ENCODE measurements at places on chromosomes 5 and 9.

- no peak for DNase-seq
Measured at GRCh38 chr9:106644661-106645060, 218.3 kb upstream of the ZNF462 start.

GRCh38 chr9:122085260-122085659 is 7.8 kb downstream of the TTLL11 start:
- DNase-seq = no peak

GRCh38 chr9:18795947-18796671 is 236.9 kb downstream of the SAXO1 start:
- DNase-seq = no peak

GRCh38 chr5:83265318-83265717 is 188.0 kb downstream of the XRCC4 start:
- no peak for DNase-seq

GRCh38 chr5:15021266-15022046 is 149.9 kb upstream of the ANKH start:
- no peak for DNase-seq

DNA sequence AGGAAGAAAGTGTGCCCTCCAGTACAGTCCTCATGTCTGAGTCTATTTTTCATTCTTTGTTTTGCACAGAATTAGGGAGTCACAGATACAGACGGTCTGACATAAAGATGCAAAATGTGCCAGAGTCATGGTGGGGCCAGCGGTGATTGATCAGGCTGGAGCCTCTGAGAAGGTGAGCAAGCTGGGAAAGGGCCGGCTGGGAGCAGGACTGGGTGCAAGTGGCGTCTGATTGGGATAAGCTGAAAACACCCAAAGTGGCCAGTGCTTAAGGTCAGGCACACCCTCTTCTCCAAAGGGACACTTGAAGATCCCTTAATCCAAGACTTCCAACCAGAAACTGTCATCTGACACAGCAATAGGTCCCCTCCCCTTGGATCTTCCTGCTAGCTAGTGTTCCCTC is 32.6 kb downstream of the FSTL4 start:
- no peak for DNase-seq

DNA sequence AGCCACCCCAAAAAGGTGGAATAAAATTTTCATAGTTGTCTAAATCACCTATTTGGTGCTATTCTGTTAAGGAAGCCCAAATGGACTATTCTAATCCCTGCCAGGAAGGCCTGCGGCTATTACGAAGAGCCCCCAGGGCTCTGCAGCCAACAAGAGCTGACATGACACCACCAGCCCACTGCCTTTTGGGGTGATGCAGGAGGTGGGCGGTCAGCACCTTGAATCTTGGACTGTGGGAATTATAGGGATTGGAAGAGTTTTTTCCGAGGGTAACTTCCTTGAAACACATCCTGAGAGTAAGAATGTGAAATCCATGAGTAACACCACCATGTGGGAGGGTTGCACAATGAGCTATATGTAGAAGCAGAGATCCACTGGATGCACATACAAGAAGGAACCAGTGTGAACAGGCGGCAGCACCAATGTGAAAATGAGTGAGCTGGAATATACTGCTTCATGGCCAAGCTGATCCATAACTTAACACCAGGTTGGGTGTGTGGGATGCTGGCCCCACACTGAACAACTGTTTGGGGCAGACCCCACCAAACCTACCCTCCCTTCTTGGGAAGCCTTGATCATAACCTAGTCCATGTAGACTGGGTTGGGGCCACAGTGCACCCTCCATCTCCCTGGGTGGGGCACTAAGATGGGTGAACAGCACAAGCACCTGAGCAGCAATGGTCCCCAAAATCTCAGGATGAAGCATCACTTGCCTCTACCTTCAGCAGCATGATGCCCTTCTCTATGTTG is 239.0 kb downstream of the FSTL4 start:
- no peak for DNase-seq

DNA sequence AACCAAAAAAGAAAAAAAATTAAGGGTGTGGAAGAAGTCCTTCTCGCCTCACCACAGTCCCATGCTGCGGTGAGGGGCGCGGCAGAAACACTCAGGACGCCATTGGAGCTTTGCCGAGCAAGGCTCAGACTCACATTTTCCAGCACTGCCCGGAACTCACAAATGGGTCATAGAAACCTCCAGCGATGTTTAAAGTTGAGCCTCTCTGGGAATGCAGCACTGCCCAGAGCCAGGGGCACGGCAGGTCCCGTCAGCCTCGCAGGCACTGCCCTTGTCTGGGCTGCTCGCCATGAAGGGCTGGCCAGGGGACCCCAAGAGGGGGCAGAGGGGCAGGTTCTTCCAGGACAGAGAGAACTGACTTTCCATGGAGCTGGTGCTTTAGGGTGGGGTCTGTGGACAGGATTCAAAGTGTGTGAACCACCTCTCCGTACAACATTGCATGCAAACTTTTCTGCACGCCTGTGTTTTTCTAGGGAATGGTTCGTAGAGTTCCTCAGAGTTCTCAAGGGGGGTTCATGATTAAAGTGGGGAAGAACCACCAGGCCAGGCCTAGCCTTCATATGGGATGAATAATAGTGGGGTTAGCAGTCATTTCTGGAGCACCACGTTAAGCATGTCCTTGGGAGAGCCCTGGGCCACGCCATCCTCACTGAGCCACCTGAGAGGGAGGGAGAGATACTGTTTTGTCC is 38.4 kb downstream of the PRRX2 start:
- no peak for DNase-seq

GRCh38 chr9:86925686-86926085 is 21.6 kb downstream of the GAS1 start:
- DNase-seq = no peak

DNA sequence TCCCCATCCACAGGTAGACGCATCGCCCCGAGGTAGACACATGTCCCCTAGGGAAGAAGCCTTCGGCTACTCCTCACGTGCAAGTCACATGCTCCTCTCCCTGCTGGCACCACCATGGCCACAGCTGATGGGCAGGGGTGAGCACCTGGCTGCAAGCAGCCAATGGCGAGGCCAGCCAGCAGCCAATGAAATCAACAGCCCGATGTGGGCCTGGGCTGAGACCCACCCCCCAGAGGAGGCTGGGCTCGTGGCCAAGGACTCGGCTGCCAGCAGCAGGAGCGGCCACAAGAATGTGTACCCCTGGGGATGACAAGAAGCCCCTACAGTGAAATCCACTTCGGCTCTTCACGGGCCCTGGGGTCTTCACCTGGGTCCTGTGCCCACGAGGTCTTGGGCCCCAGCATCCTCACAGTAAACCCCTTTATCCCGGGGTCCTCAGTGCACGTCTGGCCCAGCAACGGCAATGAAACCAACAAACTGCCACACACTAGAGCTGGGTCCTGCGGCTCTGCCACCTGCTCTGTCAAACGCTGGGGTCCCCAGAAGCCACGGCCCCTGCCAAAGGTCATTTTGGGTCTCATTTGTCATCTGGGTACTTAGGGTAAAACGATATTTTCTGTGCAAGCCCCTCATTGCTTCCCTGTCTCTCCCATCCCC is 22.1 kb upstream of the PTGES start:
- no peak for DNase-seq

- DNase-seq = no peak
Measured at GRCh38 chr9:75378036-75378435, 289.7 kb downstream of the OSTF1 start.

GRCh38 chr9:9790216-9790872 is 822.5 kb downstream of the PTPRD start:
- DNase-seq = peak; percentile 16

DNA sequence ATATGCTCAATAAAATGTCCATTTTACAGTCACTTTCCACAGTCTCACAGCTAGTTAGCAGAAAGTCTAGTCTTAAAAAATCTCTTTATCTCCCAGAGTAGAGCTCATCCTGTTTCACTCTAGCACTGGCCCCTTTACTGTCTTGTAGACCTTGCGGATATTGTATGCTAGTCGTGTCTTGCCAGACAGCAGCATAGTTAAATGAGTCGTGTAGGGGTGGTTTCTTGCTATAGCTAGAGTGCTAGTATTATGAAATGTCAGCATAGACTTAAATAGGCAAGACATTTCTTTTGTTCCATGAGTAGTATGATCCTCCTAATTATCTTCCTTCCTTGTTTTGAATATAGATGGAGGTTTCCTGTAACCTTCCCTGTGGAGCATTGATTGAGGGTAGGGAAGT is 77.4 kb downstream of the C7 start:
- DNase-seq = no peak

GRCh38 chr9:93730648-93731047 is 154.3 kb downstream of the PHF2 start:
- DNase-seq = no peak

DNA sequence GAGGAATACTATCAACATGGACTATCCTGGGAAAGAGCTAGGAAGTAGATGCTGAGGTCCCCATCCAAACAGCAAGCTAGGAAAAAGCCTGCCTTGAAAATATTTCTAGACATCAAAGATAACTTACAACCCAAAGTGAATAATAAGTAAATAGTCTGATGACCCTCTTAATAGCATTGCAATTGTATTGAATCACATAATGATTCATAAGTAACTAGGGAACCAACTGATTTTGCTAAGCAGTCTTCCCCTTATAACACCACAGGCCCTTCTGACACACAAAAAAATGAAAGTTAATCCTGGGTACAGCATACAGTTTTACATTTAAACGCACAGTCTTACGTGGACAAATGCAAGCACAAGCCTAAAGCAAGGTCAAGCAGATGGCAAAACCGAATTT is 199.3 kb downstream of the RFK start:
- no peak for DNase-seq

- no peak for DNase-seq
Measured at GRCh38 chr5:55176176-55176818, 3.3 kb upstream of the CDC20B start.

GRCh38 chr5:93221773-93222172 is 359.2 kb downstream of the NR2F1-AS1 start:
- DNase-seq = no peak

DNA sequence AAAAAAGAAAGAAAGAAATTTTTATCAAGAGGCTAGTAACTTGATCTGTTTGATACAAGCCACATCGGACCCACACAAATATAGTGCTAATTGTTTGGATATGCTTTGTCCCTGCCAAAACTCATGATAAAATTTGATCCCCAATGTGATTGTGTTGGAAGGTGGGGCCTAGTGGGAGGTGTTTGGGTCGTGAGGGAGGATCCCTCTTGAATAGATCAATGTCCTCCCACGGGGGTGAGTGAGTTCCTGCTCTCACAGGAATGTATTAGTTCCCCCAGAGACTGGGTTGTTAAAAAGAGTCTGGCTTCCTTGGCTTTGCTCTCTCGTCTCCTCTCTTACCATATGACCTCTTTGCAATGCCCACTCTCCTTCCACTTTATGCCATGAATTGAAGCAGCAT is 80.6 kb upstream of the CPLX2 start:
- DNase-seq = no peak

GRCh38 chr5:76947082-76947503 is 5.8 kb upstream of the CRHBP start:
- no peak for DNase-seq

DNA sequence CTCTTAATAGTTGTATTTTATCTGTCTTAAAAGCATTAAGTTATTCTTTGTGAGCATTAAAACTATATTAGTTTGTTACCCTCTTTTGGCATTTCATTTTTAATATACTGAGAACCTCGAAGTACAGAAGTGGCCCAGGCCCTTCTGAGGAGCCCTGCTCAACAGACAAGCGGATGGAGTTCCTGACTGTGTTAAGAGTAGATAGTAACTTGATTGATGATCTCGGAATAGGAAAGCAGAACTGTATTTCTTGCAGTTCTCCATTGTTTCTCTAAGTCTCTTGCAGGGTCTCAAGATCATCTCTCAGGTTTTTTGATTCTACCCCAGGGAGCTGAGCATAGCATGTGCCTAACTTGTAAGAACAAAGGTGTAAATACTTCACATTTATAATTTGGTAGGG is 139.6 kb downstream of the SMARCA2 start:
- no peak for DNase-seq

GRCh38 chr5:179422213-179422855 is 77.1 kb upstream of the ADAMTS2 start:
- no peak for DNase-seq
